ENCODE measurements at places on chromosomes 4 and X. TPM values are rescaled to one million over a fixed set of nuclear protein-coding genes. Genes with fewer than 3 reads are reported as not detected.

Gene ARL13A
- not detected for total RNA-seq

Gene MTMR1
- 10.6 TPM for total RNA-seq

DNA sequence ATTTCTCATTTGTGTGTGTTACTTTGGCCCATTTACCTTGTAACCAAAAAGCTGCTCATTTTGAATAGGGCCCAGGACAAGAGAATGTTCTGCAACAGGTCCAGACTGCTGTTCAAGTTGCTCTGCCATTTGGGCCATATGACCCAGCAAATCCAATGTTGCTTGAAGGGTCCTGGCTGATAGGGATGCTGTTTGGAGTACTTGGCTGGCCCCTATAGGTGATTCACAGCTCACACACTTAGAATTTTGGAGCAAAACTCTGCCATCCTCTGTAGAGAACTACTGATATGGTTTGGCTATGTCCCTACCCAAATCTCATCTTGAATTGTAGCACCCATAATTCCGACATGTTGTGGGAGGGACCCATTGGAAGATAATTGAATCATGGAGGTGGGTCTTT lies 131.5 kb downstream of the AASDH start:
- H3K27me3 ChIP-seq, result no peaks in the 10 kb centered on the region
- H3K36me3 ChIP-seq, result no peaks in the 10 kb centered on the region
- no peak for DNase-seq
- H3K4me3 ChIP-seq, result no peak overlapping the region
- H3K4me1 ChIP-seq, result no peaks in the 10 kb centered on the region

DNA sequence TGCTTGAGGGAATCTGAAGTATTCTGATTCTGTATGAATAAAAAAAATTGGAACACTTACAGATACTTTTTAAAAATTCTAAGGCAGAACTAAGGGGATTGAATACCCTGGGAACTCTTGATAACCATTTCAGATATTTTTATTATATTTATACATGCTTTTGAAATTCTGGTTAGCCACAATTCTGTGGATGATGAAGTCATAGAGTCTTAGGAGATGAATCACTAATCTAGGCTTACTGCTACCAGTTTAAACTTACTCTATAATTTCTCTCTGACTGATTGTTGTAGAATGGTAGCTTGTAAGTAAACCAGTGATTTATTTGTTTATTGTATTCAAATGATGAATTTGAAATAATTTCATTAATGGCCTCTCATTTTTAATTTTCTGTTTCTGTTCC lies 11.4 kb upstream of the SLAIN2 start:
- H3K4me3 ChIP-seq, result no peak overlapping the region
- no peak for DNase-seq
- H3K27me3 ChIP-seq, result no peaks in the 10 kb centered on the region
- no peaks in the 10 kb centered on the region for H3K4me1 ChIP-seq

- H3K4me3 ChIP-seq, result no peak overlapping the region
- H3K27ac ChIP-seq, result no peak overlapping the region
- H3K36me3 ChIP-seq, result no peaks in the 10 kb centered on the region
- DNase-seq, result no peak
- no peaks in the 10 kb centered on the region for H3K4me1 ChIP-seq
- no peaks in the 10 kb centered on the region for H3K27me3 ChIP-seq
These were observed 240.3 kb upstream of the GPC4 start for GRCh38 chrX:133655275-133656265.

DNA sequence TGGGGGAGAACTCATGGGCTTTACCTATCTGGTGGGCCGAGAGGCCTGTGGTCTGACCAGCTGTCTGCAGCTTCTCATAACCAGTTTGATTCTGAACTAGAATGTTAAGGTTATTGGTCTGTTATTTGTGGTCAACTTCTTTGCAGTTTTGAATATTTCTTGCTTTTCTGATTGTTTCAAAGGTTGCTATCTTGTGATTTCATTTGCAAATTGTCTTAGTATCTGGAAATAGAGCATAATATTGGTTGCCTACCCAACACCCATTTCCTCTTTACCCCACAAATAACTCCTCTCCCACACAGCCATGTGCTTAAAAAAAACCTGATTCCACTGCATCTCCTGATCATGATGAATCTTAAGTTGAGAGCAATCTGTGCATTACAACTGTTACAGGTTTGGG lies 39.1 kb upstream of the BMP2K start:
- H3K27me3 ChIP-seq, result no peaks in the 10 kb centered on the region
- DNase-seq, result no peak
- H3K4me3 ChIP-seq, result no peak overlapping the region
- no peaks in the 10 kb centered on the region for H3K4me1 ChIP-seq
- H3K36me3 ChIP-seq, result no peaks in the 10 kb centered on the region

Data from right lobe of liver (tissue), 6 donors.